ENCODE measurements at places on chromosomes 2 and 18.

- DNase-seq = peak; percentile 83
These were observed 52.5 kb upstream of the MCFD2 start for GRCh38 chr2:46967990-46968647.

GRCh38 chr2:25885933-25886332 is 7.6 kb upstream of the ASXL2 start:
- no peak for DNase-seq

GRCh38 chr18:32037616-32038015 is 19.0 kb downstream of the RNF125 start:
- DNase-seq = no peak

- DNase-seq = peak; percentile 94
These were observed 2.4 kb upstream of the MAPRE3 start for GRCh38 chr2:26968001-26968400.

DNA sequence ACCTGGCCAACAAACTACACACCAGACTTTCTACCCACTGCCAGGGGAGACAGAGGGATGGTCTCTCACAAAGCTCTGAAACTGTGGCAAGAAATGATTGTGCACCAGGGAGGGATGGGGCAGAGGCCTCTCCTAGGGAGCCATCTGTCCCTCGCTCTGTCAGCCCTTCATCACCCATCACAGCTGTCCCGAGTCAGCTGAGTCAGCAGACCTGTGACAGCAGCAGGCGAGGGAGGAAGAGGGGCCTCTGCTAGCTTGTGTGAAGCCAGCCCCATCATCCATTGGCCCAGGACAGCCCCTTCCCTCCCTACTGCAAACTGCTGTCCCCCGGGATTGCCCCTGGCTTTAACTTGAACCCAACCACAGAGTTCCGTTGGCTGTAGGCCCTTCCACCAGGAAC is 5.0 kb downstream of the SH2D6 start:
- DNase-seq = no peak

- DNase-seq = peak; percentile 98
These were observed 97.9 kb upstream of the SERTAD2 start for GRCh38 chr2:64751286-64752260.

GRCh38 chr2:231614559-231615057 is 21.9 kb downstream of the TEX44 start:
- DNase-seq = no peak

GRCh38 chr18:45165176-45165713 is 450.0 kb upstream of the SLC14A2 start:
- no peak for DNase-seq

DNA sequence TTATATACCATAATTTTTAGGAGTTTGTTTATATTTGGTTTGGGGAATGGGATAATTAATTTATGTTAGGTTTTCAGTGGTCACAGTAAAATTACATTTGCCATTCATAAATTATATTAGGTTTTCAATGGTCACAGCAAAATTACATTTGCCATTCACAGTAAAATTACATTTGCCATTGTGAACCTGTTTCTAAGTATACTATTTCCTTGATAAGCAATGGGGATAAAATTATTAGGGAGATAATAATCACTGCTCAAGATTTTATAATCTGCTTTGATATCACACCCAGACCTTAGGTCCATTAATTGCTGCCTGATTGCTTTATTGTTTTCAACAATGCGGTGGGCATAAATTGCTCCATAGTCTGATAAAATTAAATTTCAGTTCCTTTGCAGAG is 124.6 kb downstream of the ASXL3 start:
- no peak for DNase-seq

DNA sequence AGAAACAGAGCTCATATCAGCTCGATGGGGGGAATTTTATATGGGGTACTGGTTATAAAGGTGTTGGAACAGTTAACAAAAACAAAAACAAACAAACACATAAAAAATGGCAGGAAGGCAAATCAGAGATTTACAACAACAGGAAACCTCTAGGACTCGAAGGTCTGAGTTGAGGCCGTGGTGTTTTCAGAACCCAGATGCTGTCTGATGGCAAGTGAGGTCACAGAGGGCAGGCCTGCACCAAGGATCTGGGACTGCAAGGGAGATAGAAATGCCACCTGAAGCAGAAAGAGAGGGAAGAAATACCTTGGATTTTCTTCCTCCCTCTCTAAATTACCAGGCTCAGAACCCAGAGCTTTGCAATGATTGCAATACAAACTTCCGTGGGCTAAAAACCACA is 429.5 kb downstream of the ZNF521 start:
- DNase-seq = no peak

DNA sequence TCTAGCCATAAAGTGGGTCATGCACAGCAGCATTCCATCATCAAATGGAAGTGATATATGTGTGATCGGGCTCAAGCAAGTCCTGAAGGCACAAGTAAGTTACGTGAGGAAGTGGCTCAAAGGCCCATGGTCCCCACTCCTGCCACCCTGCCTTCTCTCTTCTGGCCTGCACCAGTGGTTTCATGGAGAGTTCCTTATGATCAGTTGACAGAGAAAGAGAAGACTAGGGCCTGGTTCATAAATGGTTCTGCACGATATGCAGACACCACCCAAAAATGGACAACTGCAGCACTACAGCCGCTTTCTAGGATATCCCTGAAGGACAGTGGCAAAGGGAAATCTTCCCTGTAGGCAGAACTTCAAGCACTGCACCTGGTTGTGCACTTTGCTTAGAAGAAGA is 412.6 kb upstream of the SMIM21 start:
- DNase-seq = no peak

- no peak for DNase-seq
These were observed 160.5 kb upstream of the RND3 start for GRCh38 chr2:150647943-150648342.

DNA sequence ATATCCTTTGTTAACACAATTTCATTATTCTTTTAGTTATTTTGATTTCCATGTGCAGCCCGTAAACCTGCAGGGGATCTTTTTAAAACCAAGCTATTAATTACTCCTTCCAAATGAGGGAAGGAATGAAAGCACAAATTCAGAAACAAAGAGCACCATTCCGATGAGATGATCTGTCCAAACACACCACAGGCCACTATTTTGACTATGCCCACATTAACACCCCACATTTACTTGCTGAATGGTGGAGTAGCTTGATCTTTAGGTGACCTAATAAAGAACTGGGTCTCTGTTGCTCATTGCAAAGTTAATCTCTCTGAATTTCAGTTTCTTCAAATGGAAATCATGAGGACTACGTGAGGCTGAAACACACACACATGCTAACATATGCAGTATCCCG is 218.0 kb downstream of the IRS1 start:
- DNase-seq = no peak

DNA sequence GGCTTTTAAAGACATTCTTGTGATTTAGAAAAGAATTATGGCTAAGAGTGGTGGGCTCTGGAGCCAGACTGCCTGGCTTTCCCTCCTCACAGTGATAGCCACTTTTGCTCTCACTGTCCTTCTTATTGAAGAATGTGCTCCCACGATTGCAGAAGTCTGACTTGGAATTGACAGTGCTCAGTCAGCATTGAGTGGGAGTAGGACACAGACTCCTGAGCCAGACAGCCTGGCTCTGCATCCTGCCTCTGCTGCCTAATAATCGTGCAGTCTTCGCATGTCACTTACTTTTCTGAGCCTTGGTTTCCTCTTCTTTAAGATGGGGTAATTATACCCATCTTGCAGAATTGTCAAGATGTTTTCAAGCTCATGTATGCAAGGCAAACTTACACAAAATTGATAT is 23.3 kb downstream of the SPATS2L start:
- no peak for DNase-seq

- DNase-seq = no peak
These were observed 55.2 kb downstream of the ZEB2 start for GRCh38 chr2:144464730-144465129.

- no peak for DNase-seq
These were observed 90.5 kb downstream of the MYO5B start for GRCh38 chr18:50104421-50104820.

DNA sequence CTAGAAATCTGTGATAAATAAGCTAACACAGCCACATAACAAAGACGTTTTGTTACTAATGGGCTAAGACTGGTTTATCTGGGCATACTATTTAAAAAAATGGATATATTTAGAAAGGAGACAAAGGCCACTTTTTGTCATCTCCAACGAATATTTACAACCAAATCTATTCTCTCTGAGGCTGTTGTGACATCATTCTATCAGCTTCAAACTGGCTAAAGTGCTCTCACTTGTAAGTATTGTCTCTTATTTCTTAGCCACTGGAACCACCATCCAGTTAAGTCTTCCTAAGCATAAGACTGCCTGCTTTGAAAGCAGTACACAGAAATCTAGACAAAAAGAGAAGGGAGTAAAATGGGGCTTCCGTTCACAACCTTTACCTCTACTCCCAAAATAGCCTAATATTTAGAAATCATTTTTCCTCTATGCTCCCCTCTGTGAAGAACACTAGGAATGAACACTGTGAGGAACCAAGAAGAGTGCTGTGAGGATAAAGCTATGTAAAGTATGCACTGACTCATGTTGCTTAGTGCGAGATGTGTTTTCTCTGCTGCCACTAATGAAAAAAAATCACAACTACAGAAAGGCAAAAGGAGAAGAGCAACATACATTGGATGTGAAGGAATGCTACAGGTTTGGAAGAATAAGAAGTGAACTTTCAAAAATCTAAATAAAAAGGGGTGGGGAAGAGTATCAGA is 264.1 kb downstream of the EXOC6B start:
- DNase-seq = peak; percentile 78

GRCh38 chr2:136104977-136105376 is 13.0 kb downstream of the CXCR4 start:
- no peak for DNase-seq

DNA sequence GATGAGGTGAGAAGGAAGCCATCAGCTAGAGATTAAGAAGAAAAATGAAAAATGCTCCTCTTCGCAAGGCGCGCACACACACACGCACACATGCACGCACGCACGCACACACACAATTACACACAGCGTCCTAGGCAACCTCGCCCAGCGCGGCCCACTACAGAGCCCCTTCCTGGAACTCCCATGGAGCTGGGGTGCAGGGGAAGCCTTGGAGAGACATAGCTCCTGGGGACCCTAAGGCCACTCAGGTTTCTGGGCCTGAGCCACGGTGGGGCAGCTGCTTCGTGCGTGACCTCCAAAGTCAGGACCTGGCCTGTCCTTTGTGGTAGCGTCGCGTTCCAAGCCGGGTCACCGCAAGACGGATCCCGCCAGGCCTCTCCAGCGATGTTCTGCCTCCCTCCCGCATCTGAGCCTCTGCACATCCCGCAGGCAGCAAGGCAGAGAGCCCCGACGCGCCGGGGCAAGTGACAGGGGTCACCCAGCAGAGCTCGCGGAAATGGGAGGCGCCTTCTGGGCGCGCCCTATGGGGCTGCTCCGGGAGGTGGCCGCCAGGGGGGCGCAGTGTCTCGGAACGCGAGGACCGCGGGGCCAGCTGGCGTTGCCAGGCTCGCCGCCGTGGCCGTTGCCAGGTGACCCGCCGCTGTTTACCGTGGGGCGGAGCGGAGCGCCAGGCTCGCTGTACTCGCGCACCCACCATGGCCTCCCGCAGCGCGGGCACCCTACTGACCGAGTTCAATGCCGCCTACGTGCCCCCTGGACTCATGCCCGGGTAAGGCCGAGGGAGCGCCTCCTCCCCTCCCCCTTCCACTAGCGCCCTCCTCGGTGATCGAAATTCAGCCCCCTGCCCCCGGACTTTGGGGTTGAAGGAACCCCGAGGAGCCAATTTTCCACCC is 79.0 kb downstream of the CIB4 start:
- peak; percentile 58 for DNase-seq

- DNase-seq = no peak
These were observed 55.6 kb upstream of the ACMSD start for GRCh38 chr2:134782792-134783191.

DNA sequence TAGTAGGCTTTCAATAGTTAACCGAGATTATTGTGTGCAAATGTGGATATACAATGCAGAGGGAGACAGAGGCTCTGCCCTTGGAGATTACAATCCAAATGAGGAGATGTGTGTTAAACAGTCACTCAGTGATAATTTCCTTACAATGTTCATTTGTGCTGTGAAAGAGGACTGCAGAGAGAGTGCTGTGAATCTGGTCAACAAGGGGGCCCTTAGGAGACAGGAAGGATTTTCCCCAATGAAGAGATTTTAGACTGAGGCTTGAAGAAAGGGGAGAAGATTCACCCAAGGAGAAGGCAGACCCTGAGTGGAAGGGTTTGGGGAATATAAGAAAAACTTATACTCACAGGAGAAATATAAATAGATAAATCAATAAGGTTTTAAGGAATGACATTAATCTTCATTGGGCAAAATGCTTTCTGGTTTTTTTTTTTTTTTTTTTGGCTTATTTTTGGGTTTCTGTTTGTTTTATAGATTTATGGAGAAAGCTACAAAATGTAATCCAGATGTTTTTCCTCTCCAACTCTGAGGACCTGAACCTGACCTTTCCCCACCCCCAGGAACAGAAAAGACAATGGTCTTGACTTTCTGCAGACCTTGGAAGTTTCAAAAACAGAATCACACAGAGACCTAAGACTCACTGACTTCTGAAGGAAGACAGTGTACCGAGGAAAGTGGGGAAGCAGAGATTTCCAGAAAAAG is 151.3 kb upstream of the SERPINE2 start:
- DNase-seq = no peak

Data from trophoblast cell (in vitro differentiated cells and primary cell).